ENCODE measurements at places on chromosomes 6 and 20.
A peak's percentile ranks its signal among the peaks of the same experiment; 100 is the strongest.

GRCh38 chr6:82227770-82228169 lies 19.8 kb downstream of the IBTK start:
- H3K36me3 ChIP-seq: peaks cover 20% of the 10 kb centered on the region
- DNase-seq: no peak
- peaks cover 8% of the 10 kb centered on the region for H3K4me1 ChIP-seq
- no peaks in the 10 kb centered on the region for H3K27me3 ChIP-seq

GRCh38 chr6:126307849-126308248 lies 32.1 kb upstream of the CENPW start:
- H3K4me1 ChIP-seq: no peaks in the 10 kb centered on the region
- DNase-seq: no peak
- no peak overlapping the region for H3K27ac ChIP-seq
- H3K4me3 ChIP-seq: no peak overlapping the region
- no peaks in the 10 kb centered on the region for H3K27me3 ChIP-seq

GRCh38 chr20:4113615-4114603 lies 98.6 kb upstream of the RNF24 start:
- no peak overlapping the region for H3K27ac ChIP-seq
- peaks cover 35% of the 10 kb centered on the region for H3K27me3 ChIP-seq
- no peak overlapping the region for H3K4me3 ChIP-seq
- no peaks in the 10 kb centered on the region for H3K36me3 ChIP-seq

- no peak for DNase-seq
- no peak overlapping the region for H3K4me3 ChIP-seq
- no peaks in the 10 kb centered on the region for H3K27me3 ChIP-seq
- H3K27ac ChIP-seq: peak overlapping the region; percentile 99
- no peaks in the 10 kb centered on the region for H3K36me3 ChIP-seq
Measured at GRCh38 chr20:37317316-37317715, 27.9 kb downstream of the MANBAL start.

DNA sequence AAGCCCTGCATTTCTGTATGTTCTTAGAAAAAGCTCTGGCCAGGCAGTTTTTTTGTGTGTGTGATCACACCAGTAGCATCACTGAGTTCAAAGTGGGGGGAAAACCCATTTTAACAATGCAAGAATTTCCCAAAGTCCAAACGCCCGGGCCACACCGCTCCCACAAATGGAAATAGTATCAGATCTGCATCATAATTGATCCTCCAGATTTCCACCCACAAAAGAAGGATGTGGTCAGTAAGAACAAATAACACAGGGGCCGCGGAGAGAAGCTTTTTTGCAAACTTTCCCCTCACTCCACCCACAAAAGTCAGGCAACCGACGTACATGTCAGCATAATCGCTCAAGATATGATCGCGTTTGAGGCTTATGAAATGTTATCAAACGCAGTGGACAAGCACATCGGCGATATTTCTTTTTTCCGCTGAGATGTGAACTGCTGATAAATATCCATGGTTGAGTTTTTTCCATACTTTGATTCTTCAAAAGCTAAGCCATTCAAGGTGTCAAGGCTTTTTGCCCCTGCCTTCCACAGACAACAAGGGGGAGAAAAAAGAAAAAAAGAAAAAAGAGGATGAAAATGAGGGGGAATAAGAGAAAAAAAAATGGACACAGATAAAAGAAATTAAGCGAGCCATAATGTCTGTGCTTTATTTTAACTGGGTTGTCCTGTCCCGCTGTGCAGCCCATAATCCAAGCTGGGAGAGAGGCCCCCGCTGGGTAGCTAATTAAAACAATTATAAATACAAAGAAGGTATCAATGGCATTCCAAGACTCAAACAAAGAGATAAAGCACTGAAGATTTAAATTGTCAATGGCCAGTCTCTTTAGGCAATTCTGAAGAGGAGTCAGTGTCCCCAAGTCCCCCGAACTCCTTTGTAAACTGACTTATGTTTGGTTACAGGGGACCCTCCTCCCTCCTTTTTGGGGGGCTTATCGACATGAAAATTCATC lies 143.5 kb downstream of the ZFP64 start:
- no peak for DNase-seq
- no peaks in the 10 kb centered on the region for H3K4me1 ChIP-seq
- H3K4me3 ChIP-seq: no peak overlapping the region
- no peaks in the 10 kb centered on the region for H3K36me3 ChIP-seq
- peaks cover 7% of the 10 kb centered on the region for H3K27me3 ChIP-seq

DNA sequence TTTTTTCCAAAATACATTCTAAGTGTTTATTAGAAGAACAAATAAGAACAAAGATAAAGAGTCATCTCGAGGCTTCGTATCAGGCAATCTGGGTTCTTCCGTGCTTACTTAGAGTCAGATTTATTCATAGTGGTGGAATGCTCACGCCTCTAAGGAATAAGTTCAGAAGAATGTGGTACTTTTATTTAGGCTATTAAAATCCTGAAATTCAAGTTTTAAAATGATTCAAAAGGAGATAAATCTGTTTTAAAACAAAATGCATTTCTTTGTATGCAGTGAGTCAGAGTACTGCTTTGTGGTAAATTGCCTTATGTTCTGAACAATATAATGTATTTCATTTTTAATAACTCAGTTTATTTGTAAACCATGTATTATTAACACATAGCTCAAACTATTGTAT lies 89.1 kb downstream of the FUT9 start:
- H3K27ac ChIP-seq: no peak overlapping the region
- no peaks in the 10 kb centered on the region for H3K4me1 ChIP-seq
- H3K4me3 ChIP-seq: no peak overlapping the region
- H3K27me3 ChIP-seq: no peaks in the 10 kb centered on the region
- H3K36me3 ChIP-seq: no peaks in the 10 kb centered on the region

DNA sequence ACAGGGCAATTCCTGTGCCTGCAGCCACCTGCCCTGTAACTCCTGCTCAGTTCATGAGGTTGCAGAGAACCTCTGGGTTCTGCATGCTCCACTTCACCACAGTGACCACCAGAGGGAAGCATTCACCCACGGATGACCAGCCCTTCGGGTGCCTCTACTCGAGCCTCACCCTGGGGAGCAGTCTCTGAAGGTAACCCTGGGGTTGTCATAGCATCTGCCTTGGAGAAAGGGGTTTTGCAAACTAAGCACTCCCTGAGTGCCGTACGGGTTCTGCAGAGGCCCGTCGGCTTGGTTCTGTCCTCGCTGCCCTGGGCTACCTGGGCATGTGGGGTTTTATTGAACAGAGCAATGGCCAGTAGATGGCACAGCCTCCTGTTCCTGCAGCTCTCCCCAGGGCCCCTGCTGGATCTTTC lies 10.2 kb upstream of the CST5 start:
- no peaks in the 10 kb centered on the region for H3K36me3 ChIP-seq
- peaks cover 11% of the 10 kb centered on the region for H3K27me3 ChIP-seq
- H3K4me1 ChIP-seq: no peaks in the 10 kb centered on the region

- no peaks in the 10 kb centered on the region for H3K4me1 ChIP-seq
- no peak overlapping the region for H3K27ac ChIP-seq
- H3K27me3 ChIP-seq: peaks cover 5% of the 10 kb centered on the region
- H3K36me3 ChIP-seq: no peaks in the 10 kb centered on the region
Measured at GRCh38 chr20:43991982-43992381, 77.3 kb downstream of the TOX2 start.

- H3K27ac ChIP-seq: no peak overlapping the region
- DNase-seq: no peak
- no peaks in the 10 kb centered on the region for H3K4me1 ChIP-seq
Measured at GRCh38 chr20:775679-776135, 7.4 kb upstream of the SLC52A3 start.

GRCh38 chr6:108348655-108349349 lies 53.9 kb downstream of the AFG1L start:
- H3K27ac ChIP-seq: peak overlapping the region; percentile 98
- H3K4me1 ChIP-seq: peaks cover 36% of the 10 kb centered on the region
- DNase-seq: peak; percentile 74
- no peaks in the 10 kb centered on the region for H3K27me3 ChIP-seq
- no peaks in the 10 kb centered on the region for H3K36me3 ChIP-seq

DNA sequence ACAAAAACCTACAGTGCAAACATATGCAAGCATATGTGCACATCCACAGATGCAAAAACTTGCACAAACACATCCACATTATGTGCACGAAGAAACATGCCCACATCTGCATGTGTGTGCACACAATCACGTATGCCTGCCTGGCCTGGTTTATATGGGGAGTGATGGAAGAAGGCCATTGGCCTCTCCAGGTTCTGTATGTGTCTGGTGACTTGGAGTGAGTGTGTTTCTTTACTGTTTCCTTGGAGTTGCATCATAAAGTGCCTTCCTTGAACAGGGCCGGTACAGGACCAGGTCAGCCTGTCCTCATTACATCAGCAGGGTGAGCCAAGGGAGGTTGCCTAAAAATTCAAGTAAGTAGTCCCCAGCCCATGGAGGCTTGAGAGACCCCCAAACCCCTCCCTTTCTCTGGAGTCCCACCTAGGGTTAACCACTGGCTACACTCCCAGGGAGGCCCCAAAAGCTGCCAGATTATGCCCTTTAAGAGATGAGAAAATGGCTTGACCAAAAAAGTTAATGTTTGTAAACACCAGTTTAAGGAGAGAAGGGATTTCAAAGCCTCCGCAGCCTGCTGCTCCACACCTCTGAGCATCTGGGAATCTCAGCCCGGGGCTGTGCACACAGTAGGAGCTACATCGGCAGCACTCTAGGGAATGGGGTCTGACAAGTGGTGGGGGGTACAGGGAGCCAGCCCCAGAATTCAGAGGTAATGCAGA lies 140.8 kb downstream of the VEGFA start:
- no peaks in the 10 kb centered on the region for H3K36me3 ChIP-seq
- H3K27ac ChIP-seq: no peak overlapping the region
- H3K4me1 ChIP-seq: no peaks in the 10 kb centered on the region
- H3K27me3 ChIP-seq: peaks cover 18% of the 10 kb centered on the region
- no peak for DNase-seq

- peak overlapping the region; percentile 62 for H3K4me3 ChIP-seq
- H3K27ac ChIP-seq: peak overlapping the region; percentile 69
Measured at GRCh38 chr6:32179766-32180405, 1.7 kb downstream of the RNF5 start.

DNA sequence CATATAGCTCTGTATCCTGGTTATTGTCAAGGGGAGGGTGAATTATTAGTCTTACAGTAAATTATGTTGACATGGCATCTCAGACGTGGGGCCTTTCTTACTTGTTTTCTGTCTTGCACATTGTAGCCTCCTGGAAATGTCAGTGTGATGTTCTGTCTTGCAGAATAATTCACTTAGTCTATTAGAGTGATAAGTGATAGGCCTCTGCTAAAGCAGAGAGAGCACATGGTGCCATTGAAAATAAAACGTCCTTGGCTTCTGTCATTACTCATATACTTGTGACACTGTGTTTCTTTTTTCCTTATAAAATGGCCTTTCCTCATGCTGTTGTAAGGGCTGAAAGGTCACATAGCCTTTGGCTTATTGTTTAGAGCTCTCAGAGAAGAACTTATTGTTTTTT lies 531.0 kb downstream of the EPM2A start:
- H3K27ac ChIP-seq: no peak overlapping the region
- no peak for DNase-seq
- H3K4me1 ChIP-seq: no peaks in the 10 kb centered on the region
- no peak overlapping the region for H3K4me3 ChIP-seq

GRCh38 chr6:159400826-159401225 lies 231.6 kb downstream of the FNDC1 start:
- DNase-seq: no peak
- H3K27me3 ChIP-seq: peaks cover 4% of the 10 kb centered on the region
- no peak overlapping the region for H3K4me3 ChIP-seq
- H3K4me1 ChIP-seq: no peaks in the 10 kb centered on the region
- no peak overlapping the region for H3K27ac ChIP-seq

DNA sequence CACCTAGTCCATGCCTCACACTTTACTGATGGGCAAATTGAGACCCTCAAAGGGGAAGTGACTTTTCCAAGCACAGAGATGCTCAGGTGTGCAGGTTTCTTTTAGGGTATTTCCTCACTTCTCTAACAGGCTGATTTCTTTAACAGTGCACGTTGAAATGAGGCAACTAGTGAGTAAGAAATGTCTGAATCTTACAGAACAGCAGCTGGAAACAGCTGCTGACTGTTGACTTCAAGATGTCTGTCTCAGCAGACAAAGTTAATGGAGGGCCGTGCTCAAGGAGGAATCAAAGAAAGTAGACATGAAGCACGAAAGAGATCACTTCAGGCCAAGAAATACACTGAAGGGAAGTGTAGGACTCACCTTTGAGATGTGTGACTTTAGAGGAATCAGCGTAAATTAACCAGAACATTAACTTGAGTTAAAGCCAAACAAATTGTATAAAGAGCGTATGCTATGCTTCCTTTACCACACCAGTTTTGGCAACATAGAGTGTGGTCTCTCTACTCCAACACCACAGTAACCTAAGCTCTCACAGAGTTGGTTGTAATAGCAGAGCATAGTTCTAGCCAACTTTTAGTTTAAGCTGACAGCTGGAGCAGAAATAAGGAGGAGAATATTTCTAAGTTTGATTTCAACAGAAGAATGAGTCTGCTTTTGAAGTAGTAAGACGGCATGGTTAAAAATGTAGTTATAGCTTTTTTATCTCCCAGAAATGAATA lies 60.9 kb downstream of the SAMD3 start:
- H3K36me3 ChIP-seq: no peaks in the 10 kb centered on the region
- H3K27ac ChIP-seq: no peak overlapping the region
- no peak for DNase-seq
- no peak overlapping the region for H3K4me3 ChIP-seq
- H3K4me1 ChIP-seq: no peaks in the 10 kb centered on the region

DNA sequence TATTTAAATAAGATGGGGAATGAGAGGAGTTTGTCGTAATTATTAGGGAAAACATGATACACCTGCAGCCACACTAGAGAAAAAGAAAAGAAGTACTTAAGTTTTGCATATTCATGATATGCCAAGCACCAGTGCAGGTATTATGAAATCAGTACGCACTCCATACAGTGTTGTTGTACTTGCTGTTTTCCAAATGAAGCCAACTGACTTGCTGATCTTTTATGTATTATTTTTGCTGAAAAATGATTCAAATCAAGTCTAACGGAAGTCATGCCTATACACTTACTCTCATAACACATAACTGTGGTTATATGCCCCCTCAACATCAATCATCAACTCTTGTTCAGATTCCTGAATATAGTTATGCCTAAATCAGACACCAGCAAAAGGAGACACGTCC lies 584.9 kb upstream of the EYS start:
- no peak overlapping the region for H3K27ac ChIP-seq
- no peaks in the 10 kb centered on the region for H3K27me3 ChIP-seq
- H3K36me3 ChIP-seq: no peaks in the 10 kb centered on the region

DNA sequence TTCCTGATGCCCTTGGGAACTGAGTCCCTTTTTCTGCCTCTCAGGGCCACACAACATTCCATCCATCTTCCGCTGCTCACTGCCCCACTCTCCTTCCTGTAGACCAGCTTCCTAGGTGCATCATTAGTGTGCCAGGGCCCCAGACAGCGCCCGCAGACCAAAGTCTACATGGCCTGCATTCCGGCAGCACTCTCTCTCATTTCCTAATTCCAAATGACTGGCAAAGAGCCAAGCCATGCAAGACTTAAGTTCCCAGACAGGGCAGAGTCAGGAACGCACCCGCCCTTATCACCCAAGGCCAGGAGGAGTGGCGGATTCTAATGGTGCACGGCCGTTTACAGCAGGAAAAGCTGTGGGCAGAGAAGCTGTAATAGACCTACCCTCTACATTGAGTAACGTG lies 159.8 kb upstream of the ARID1B start:
- peaks cover 13% of the 10 kb centered on the region for H3K4me1 ChIP-seq
- peaks cover 22% of the 10 kb centered on the region for H3K27me3 ChIP-seq
- H3K27ac ChIP-seq: no peak overlapping the region
- no peak for DNase-seq

GRCh38 chr20:35387334-35387733 lies 24.4 kb downstream of the UQCC1 start:
- no peaks in the 10 kb centered on the region for H3K36me3 ChIP-seq
- H3K4me1 ChIP-seq: peaks cover 5% of the 10 kb centered on the region
- H3K4me3 ChIP-seq: no peak overlapping the region

- H3K27me3 ChIP-seq: peaks cover 26% of the 10 kb centered on the region
- no peak overlapping the region for H3K27ac ChIP-seq
- no peaks in the 10 kb centered on the region for H3K36me3 ChIP-seq
- DNase-seq: no peak
Measured at GRCh38 chr6:165821754-165822153, 158.7 kb upstream of the PDE10A start.

All from naive B cell (primary cell).